ENCODE measurements at places on chromosomes 3 and 15.

GRCh38 chr15:39573287-39573686 lies 7.6 kb upstream of the THBS1 start:
- no peak for DNase-seq

DNA sequence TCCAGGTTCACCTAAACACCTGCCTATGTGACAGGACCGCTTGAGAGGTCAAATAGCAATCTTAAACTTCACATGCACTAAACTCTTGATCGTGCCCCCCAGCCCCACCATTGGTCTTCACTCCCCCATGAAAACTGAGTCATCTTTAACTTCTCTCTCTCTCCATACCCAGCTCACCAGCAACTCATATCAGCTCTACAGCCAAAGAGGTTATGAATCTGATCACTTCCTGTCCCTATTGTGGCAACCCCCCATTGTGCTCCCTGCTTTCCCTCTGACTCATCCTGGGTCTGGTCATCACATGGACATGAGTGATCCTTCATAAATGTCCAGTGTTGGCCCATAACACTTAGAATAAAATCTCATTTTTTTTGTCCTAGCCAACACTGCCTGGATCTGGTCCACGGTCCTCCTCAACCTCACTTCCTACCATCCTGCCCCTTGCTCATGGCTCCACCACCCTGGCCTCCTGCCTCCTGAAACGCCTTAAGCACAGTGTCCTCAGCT lies 103.4 kb upstream of the HACD2 start:
- DNase-seq: no peak

GRCh38 chr15:26945046-26945445 lies 25.9 kb upstream of the GABRG3 start:
- DNase-seq: no peak

GRCh38 chr3:136332302-136332701 lies 82.2 kb downstream of the PCCB start:
- DNase-seq: no peak

- no peak for DNase-seq
Observed at GRCh38 chr3:58537412-58538301, 667 bp upstream of the ACOX2 start.

GRCh38 chr3:16056217-16056616 lies 118.3 kb upstream of the GALNT15 start:
- no peak for DNase-seq

- no peak for DNase-seq
Observed at GRCh38 chr15:22978691-22979237, 1.4 kb downstream of the CYFIP1 start.

- no peak for DNase-seq
Observed at GRCh38 chr15:61749169-61749568, 311.1 kb downstream of the VPS13C start.

GRCh38 chr15:27495963-27496459 lies 525.0 kb downstream of the GABRG3 start:
- DNase-seq: no peak

DNA sequence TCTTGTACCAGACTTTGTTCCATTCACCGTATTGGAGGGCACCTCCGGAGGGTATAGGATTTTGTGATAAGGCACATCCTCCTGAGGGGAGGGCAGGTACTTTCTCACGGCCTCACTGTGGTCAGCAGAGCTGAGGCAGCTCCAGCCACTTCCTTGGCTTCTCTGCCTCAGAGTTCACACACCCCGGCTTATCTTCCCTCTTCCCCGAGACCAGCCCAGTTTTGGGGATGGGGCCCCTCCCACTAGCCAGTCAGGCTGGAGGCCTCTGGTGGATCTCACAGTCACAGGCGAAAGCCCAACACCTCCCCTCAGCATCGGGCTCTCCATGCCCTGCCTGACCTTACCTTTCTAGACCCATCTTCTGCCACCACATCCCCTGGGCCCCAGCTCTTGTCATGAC lies 316.2 kb upstream of the CTDSPL start:
- DNase-seq: no peak

- peak; percentile 20 for DNase-seq
Observed at GRCh38 chr3:9793161-9793781, 389 bp downstream of the ARPC4 start.

- peak; percentile 44 for DNase-seq
Observed at GRCh38 chr15:64634576-64635498, 140.6 kb downstream of the RBPMS2 start.

DNA sequence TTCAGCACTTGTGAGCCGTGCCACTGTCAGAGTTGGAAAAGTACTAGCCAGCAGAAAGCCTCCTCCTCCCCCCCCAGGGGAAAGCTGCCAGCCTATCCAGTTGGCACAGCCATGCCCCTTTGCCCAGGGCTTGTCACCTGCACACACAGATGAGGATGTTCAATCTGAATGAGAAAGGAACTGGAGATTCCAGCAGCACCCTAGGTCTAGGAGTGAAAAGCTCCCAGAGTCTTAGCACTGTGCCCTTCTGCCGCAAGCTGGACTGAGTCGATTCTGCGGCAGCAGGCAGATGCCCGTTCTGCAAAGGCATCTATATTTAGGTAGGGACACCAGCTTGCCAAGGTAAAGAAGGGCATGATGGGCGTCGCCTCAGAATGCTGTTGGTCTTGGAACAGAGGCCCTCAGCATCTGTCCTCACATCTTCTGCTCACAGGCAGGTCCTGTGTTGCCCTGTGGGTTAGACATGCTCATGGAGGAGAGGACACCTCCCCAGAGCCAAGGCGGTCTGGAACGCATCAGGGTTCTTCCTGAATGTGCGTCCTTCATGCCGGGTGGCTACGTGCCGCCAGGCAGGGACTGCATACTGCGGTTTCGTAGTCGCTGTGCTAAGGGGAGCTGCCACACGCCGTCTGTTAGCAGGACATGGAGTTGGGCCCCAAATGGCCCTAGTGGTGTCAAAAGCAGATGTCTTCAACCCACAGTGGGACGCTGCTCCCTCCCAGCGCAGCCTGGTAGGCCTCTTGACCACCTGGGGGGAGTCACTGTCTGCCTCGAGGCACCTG lies 109.5 kb downstream of the VGLL4 start:
- no peak for DNase-seq

GRCh38 chr15:25737218-25737643 lies 125.9 kb downstream of the ATP10A start:
- DNase-seq: no peak

- DNase-seq: no peak
Observed at GRCh38 chr3:72892870-72893269, 5.0 kb downstream of the GXYLT2 start.

DNA sequence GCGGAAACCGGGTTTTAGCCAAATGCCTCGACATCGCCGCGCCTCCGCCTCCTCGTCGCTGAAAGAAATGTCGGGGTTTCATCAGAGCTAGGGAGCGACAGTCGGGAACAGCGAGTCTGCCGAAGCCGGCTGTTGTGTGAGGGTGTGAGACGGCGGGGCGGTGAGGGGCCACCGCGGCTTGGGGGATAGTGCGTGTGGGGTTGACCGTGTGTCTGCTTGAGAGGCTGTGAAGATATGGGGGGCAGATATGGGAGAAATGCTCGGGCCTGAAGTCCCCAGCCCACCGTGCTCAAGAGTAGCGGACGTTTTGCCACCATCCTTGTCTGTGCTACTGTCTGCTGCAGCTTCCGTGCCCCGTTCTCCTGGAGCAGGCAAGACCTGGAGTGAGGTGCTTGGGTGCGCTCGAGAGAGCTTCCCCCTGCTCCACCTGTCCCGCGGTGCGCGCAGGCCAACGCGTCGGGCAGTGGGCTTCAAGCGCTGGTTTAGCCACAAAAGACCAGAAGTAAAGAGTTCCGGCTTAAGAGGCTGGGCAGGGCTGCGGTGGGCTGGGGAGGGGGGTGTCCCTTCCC lies 716 bp upstream of the ISLR2 start:
- DNase-seq: no peak

DNA sequence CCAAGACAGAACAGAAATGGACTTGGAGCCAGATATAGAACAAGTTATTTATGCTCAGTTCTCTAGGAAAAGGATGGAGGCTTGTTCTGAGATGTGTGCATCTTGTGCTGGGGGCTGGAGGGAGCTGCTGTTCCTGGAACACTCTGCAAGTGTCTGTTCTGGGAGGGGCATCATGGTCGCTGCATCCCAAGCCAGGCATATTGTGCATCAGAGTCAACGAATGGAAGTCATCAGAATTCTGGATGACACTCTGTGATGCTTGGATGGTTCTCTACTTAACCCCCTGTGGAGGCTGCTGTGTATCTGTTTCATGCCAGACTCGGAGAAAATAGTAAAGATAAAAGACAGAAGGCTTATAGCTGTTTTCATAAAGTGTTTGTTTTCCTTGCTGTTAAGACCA lies 34.7 kb downstream of the RPL22L1 start:
- no peak for DNase-seq

DNA sequence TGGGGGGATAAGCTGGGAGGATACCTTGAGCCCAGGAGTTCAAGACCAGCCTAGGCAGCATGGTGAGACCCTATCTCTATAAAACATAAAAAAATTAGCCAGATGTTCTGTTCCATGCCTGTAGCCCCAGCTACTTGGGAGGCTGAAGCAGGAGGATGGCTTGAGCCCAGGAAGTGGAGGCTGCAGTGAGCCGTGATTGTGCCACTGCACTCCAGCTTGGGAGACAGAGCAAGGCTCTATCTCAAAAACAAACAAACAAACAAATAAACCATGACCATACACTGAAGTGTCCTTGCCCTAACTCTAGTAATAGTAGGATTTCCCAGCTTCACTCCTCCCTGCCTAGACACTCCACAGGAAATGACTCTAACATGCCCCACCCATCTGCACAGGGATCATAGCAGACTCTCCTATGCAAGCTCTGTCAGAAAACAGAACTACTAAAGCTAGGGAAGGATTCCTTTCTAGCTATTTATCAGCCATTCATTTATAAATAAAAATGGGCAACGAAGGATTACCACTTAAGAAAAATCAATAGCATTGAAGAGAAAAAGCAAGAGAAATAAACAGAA lies 4.6 kb downstream of the ERICH6 start:
- no peak for DNase-seq

DNA sequence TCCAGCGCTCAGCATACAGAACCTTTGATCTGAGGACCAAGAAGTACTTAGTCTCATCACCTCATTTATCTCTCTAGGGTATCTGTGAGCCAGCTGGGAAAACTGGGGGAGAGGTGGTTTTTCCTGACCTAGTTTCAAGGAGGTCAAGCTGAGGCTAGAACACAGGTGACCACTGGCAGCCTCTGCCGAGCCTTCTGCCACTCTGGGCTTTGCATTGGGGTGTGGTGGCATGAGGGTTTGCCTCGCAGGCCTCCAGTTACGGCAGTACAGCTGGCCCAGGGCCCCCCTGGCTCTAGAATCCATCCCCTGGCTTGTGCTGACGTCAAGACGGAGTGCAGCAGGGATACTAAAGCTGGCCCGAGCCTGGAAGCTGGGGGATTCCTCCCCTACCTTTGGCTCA lies 34.7 kb upstream of the CDCP1 start:
- DNase-seq: no peak
